GM12864 (cell line): ENCODE measurements at places on chromosomes 6 and 20.
A peak's percentile ranks its signal among the peaks of the same experiment; 100 is the strongest.

DNA sequence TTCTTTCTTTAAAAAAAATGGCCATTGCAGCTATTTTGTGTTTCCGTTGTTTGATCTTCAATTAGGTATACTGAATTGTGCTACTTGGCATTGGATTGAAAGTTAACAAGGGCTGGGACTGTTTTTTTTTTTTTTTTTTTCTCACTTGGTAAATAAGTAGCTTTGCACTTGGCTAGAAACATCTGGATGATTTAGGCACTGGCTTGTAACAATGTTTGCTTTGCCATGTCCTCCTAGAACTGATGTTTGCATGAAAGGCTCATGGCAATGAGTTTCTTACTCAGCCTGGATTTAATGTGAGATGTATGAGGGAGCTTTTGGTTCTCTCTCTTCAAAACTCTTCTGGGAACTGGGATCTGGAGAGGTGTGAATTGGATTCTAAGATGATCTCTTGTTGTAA, 414.1 kb downstream of the CDH26 start:
- DNase-seq, result no peak

DNA sequence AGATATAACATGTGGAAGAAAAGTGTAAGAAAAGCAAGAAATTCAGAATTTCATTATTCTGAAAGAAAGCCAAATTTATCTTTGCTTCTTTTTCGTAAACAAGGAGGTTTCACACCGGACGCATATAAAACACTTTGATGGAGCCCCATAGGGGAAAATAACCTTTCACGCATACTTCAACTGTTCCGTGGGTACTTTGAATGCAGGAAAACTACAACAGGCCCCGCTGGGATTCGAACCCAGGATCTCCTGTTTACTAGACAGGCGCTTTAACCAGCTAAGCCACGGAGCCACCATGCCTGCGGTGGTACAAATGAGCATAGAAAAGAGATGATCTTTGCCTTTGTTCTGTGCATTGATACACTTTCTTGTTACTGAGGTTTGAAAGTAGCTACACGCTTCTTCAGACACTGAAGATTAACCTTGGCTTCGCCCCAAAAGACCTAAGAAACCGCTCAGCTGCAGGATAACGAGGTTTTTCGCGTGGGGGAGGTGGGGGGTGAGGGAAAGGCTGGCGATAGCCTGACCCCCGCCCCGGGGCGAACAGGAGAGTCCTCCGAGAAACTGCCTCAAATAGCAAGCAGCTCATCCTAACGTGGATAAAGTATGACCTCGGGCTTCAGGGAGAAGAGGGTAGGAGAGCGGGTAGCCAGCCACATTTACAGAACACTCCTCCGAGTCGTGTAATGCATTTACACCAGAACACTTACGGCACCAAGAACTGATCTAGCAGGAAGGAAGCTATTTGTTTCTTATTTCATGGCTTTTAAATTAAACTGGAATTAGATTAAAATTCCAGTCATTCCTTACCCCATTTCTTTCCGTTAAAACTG, 5.3 kb upstream of the HMGN4 start:
- DNase-seq, result peak; percentile 86

DNA sequence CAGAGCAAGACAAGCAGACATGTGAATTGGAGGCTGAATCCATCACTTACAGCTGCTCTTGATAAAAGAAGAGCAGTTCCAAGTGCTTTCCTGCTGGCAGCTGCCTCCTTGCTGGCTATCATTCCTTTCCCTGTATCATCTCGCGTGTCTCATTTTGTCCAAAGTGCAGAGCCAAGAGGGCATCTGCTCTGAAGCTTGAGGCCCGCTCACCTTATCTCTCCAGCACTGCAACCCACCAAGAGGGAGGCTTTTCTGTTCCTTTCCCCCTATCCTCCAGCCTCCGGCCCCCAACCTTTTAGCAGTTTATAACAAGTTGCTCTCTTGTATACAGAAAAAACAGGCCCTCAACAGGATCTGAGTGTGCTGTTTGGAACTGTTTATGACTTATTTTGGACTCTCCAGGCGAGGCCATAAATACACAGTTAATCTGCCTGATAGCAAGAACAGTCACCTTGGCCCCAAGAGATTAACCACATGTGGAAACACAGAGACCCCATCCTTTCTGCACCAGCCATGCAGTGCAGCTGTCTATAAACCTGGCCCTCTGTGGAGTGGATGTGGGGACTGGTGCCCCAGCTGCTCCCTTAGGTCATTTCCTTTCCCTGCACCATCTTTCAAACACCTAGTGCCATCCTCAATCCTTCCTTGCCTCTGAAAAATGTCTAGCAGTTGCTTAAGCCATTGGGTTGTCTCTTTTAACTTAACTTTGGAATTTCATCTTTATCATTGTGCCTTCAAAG, 172.5 kb upstream of the FERMT1 start:
- no peak for DNase-seq

GRCh38 chr6:109793021-109793420, 101.9 kb downstream of the FIG4 start:
- DNase-seq, result no peak

GRCh38 chr6:42726485-42727086, 4.2 kb upstream of the PRPH2 start:
- DNase-seq, result peak; percentile 81

DNA sequence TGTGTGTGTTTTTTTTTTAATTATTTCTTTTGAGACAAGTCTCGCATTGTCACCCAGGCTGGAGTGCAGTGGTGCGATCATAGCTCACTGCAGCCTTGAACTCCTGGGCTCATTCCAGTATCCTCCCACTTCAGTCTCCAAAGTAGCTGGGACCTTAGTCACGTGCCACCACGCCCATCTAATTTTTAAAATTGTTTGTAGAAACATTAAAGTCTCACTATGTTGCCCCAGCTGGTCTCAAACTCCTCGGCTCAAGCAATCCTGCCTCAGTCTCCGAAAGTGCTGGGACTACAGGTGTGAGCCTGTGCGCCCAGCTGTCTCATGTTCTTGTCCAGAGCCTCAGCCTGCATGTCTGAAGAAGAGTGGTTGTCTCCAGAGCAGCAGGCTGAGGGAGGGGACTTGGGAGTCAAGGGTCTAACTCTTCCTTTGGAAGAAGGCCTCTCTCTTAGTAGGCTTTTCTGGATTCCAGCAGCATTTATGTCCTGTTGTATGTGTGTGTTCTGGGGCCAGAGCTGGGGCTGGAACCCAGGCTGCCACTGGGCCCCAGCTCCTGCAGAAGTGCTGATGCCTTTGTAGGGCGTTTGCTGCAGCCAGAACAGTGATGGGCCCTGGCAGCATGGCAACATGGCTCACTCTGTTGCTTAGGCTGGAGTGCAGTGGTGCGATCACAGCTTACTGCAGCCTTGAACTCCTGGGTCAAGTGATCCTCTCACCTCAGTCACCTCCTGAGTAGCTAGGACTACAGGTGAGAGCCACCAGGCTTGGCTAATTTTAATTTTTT, 5.4 kb downstream of the DNMT3B start:
- no peak for DNase-seq

DNA sequence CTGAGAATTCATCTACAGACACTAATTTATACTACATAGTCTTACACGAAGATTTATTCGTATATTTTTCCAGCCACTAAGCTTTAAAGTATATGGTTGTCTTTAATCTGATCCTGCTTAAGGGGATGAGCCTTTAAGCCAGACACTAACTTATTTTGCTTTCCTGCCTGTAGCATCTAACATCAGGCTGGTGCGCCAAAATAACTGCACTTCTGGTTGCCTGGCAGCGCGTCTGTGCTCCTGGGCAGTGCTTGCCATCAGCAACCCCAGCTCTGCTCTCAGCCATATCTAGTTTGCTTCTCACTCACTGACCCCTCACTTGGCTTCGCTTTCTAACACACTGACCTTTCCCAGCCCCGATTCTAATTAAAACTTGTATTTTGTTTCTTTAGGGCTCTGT, 21.8 kb downstream of the HMGCLL1 start:
- no peak for DNase-seq

DNA sequence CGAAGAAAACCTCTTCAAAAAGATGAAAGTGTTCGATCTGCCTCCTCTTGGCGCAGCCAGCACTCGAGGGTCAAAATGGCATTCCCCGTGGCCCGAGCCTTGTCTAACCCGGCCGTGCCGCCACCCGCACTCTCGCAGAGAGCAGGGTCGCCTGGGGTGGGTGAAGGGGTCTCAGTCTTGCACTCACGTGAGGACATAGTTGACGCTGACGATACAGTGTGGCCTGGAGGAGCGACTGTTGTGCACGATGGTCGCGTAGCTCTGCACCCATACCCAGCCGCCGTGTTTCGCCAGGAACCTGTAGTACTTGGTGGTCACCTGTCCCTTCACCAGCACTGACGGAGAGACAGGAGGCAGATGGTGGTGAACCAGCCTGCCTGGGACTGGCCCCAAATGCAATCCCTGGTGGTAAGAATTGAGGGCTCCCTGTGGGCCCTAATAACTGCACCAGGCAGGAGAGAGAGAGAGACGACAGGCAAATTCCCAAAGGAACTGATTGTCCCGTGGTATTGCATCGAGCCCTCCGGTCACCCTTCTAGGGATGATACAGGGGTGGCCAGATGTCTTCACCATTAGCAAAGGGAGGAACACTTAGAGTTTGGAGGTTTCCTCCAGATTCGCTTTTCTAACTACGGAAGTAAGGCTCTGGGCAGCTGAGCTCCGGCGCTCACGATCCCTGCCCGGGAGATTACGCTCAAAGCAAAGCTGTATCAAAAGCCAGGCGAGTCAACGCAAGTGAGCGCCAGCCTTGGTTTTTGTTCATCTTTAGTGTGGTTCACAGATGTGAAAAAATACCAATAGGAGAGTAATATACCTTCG, 17.4 kb downstream of the SIM1 start:
- DNase-seq, result no peak

DNA sequence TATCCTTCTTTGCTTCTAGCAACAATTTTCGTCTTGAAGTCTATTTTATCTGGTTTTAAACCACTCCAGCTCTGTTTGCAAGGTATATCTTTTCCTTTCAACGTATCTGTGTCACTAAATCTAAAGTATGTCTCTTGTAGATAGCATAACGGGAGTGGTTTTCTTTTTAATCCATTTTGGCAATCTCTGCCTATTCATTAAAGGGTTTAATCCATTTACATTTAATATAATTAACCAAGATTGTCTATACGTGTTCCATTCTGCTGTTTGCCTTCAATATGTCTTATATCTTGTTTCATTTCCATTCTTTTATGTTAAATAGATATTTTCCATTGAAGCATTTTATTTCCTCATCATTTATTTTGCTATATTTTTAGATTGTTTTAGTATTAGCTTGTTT, 587.9 kb downstream of the C6orf118 start:
- DNase-seq, result no peak

DNA sequence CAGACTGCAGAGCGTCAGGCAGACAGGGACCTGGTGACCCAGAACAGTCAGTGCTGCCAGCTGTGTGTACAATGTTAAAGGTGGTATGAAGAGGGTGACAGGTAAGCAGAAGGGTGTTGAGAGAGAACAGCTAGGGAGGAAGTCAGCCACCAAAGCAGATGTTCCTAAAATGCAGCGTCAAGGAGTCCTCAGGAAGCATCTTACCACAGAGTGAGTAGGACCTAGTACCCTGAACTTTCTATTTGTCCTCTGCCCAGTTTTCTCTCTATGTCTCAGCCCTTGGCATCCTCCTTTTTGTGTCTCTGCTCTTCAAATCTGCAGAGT, 14.2 kb downstream of the STMND1 start:
- no peak for DNase-seq
